T-helper 2 cell (primary cell): ENCODE measurements at places on chromosomes 11 and 22.

GRCh38 chr11:43268786-43269185 lies 43.0 kb upstream of the API5 start:
- DNase-seq: no peak

DNA sequence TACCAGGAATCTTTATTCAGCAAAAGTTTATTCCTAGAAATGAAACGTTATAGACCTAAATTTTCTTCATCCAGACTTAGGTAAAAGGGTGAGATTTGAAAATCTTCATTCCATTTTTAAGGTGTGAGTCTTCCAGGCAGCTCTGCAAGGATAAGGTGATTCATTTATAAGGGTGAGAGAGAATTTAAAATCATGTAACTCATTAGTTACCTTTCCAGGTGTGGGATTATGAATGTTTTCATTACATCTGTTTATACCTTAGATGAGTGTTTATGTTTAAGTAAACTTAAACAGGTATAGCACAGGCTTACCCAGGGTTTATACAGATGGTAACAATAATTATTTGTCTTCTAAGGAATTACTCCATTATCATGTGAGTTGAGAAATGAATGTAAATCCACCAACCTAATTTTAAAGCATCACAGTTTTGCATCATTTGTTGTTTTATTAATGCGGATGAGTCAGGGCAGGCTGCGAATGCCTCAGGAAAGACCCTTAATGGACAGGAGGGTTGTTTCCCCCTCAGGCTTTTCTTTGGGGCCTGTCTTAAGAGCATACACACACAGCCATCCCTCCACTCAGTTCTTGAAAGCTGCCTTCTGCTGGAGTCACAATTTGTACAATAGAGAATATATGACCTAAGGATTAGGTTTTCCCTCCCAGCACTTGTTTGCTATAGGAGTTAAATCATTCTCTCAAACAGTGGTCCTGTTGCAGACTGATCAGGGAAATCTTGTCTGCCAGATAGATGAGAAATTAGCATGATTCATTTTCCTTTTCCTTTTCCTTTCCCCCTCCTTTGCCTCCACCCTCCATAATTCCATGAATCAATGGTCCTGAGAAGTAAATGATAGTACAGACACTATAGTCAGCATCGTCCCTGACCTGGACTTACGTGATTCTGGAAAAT lies 3.0 kb downstream of the PRSS23 start:
- DNase-seq: no peak

DNA sequence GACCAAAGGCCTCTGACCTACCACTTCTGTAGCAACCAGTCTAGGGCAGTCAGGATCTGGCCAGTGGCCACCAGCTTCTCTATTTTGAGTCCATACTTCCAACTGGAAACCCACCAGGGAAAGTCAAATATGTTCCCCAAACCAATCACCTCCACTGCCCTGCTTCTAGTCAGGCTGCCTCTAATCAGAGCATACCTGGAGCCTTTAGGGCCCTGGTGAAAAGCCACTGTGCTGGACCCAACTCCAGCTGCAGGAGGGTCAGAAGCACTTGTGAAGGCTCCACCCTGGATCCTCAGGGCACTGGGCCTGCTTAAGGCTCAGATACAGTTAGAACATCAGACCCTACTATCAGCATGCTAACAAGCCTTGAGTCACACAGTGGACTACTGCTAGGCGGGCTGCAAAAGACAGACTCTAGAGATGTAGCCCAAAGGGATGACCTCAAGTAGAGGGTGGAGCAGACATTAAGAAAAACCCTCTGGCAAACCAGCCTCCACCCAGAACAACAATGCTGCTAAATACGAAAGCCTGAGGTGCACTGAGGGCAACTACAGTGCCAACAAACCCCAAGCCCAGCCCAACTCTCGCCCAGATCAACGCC lies 69.2 kb downstream of the DGCR2 start:
- no peak for DNase-seq

GRCh38 chr22:41377846-41378245 lies 3.9 kb upstream of the TEF start:
- DNase-seq: no peak

- no peak for DNase-seq
Measured at GRCh38 chr11:85385111-85385510, 242.0 kb downstream of the DLG2 start.

GRCh38 chr11:10387206-10388083 lies 67.6 kb upstream of the AMPD3 start:
- DNase-seq: no peak

DNA sequence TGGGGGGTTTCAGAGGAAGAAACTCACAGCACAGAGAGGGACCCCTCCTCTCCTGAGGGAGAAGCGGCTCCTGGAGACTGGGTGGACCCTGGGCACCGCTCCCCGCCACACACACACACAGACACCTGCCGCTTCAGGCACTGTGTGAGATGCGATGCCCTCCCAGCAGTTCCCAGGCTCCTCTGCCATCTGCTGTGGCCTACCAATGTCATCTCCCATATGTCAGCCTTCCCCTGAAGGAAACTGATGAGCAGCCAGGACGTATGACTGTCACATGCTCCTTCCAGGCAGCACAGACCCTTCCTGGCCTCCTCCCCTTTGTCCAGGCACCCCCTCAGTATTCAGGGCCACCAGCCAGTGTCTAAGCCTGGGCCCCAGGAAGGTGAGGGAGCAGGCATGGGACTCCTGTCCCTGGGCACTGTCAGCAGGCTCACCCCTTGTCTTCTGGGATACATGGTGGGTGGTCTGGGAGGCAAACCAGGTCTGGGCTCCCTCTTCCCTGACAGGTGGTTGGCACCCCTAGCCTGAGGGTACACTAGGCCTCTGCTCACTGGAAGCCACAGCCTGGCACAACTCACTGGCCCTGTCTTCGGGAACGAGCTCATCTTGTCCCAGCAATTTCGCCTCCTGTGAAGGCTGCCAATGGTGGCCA lies 11.8 kb upstream of the BCR start:
- DNase-seq: no peak

GRCh38 chr11:32894149-32894827 lies 1.7 kb downstream of the QSER1 start:
- no peak for DNase-seq

DNA sequence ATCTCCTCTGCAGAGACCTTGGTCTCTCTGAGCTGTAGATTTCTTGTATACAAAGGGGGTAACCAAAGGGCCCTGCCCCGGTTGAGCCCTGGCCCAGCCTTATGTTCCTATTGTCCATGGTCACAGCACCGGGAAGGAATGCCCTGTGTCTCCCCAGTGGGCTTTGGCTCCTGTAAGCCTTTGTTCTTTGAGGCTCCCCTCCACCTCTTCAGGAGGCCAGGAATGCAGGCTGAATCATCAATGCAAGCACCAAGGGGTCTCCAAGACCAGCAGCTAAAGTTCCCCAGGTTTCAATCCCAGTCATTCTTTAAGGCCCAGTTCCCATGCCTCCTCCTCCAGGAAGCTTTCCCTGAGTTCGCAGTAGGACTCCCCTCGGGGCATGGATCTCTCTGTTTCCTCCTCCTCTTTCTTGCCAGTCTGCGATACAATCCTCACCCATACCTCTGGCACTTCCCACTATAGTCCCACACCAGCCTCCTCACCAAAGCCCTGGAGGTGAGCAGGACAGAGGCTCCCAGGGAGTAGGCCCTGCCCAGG lies 29.2 kb upstream of the KLHL35 start:
- no peak for DNase-seq
